ENCODE measurements at places on chromosomes 5 and 9.
A peak's percentile ranks its signal among the peaks of the same experiment; 100 is the strongest.

- DNase-seq, result peak; percentile 13
Observed at GRCh38 chr9:27333241-27334052, 36.5 kb upstream of the EQTN start.

DNA sequence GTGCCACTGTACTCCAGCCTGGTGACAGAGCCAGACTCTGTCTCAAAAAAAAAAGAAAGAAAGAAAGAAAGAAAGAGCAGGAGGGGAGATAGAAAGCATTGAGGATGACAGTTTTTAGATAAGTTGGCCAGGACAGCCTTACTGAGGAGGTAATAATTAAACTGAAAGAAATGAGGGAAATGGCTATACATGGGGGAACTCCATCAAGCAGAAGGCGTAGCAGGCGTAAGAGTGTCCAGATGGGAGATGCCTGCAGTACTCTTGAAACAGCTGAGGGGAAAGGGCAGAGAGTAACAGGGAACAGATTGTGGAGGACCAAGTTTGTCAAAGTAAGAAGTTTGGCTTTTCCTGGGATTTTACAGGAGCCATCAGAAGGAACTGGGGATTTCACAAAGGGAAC is 57.5 kb downstream of the HMGCS1 start:
- no peak for DNase-seq

- no peak for DNase-seq
Observed at GRCh38 chr9:138009803-138010690, 132.5 kb downstream of the CACNA1B start.

DNA sequence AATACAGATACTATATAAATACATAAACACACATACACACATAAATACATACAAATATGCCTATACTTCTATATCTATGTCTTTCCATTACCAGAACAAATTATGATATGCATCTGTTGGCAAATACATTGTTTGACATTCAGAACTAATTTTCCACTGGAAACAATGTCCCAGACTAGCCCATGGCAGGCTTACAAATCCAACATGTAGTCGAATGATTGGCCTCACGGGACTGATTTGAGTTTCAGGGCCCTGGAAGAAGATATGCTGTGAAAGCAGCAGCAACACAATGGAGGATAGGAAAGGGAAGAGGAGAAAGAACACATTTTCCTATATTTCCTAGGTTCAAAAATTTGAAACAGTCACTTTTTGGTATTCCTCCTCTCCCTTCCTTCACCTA is 881.1 kb upstream of the DMAC1 start:
- DNase-seq, result no peak

DNA sequence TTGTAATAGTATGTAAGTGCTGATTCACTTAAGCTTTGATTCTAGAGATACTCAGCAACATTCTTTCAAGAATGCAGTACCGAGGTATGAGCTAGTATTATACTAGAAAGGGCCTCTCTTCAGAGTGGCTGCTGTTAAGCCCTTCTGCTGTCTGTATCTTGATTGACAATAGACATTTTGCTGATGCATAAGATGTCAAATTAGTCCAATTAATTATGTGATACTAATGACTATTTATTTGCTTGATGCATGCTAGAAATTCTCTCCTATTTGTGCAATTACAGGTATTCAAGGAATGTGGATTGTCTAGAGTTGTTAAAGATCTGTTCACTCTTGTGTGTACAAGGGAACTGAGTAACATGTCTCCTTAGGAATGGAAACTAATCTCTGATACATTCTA is 92.3 kb upstream of the PTGER4 start:
- no peak for DNase-seq

Measured in stimulated activated CD8-positive, alpha-beta memory T cell treated with anti-CD3 and anti-CD28 coated beads, Interleukin-7, amount 100 ng/mL, for 1 hour (primary cell).